Pulmonary artery endothelial cell (primary cell): ENCODE measurements at places on chromosomes 4 and X.

DNA sequence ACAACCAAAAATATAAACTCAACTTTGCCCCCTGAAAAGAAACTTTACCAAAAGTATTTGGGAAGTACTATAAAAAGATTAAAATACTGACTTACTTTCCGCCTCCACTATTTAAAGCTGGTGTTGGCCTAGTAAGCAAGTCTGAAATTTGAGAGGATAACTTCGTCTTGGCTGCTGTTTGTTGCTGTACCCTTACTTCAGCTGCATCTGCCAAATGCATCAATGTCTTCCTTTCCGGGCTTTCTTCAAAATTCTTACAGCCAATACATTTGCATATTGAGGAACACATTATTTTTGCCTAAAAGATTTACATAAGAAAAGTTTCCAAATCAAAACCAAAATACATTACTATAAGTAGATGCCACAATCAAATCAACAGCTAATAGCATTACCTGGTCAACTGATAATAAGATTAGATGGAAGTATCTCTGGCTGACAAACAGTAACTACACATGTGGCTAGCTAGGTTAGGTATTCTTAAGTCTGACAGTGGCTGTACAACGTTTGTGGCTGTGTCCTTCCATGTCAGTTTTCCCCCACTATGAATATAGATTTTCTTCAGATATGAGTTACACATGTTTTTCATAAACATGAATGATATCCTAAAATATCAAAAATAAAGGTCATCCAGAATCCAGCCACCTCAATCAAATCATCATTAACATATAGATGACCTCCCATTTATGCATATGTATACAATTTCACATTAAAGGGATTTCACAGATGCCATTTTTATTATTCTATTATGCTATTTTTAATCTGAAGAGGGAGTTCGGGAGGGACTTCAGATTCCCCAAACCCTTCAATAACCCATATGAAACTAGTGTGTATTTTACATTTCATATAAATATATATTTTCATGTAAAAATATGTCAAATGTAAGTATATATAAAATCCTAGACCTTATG, 30.6 kb downstream of the THAP9 start:
- DNase-seq, result no peak

DNA sequence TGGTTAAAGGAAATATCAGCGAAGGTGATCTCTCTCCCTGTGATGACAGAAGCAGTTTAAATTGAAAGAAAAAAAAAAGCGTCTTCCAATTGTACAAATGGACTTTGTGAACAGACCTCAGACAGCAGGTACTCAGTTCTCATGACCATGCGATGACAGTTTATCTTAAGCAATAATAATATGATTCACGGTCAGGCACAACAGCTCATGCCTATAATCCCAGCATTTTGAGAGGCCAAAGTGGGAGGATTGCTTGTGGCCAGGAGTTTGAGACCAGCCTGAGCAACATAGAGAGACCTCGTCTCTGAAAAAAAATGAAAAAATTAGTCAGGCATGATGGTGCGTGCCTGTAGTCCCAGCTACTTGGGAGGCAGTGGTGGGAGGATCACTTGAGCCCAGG, 51.0 kb downstream of the RELL1 start:
- no peak for DNase-seq

GRCh38 chr4:184448141-184448540, 26.2 kb downstream of the IRF2 start:
- DNase-seq, result no peak

DNA sequence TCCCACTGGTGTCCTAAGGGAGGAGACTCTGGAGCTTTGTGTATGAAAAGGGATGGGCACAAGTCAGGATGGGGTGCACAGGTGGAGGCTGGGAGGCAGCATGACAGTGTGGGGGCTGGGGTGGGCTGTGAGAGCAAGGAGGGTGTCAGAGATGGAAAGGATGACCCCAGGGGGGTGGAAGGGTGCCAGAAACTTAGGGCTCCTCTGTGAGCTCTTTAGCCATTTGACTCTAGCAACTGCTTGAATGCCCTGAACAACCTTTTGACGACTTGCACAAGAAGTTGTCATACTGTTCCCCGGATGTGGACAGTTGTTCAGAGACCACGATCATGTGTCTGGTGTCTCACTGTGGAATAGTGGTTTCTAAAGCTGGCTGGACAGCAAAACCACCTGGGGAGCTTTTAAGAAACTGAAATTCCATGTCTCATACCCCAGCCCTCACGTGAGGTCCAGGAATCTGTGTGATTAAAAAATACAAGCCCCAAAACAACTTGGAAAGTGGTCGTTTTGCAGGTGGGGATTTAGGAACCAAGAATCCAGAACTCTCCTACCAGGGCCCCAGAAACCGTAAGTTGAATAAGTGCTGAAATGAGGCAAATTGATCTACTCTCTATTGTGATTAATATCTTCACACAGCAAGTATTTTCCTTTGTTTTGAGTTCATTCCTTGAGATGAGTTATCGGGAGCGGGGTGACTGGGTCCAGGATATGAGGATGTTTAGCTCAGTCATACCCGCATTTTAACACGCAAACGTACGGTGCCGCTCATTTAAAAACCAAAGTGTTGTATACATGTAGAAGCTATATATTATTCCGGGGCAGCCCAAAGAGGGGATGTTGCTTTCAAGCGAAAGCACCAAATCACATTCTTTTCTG, 3.4 kb downstream of the RHOH start:
- DNase-seq, result no peak

- DNase-seq, result no peak
Observed at GRCh38 chr4:133129237-133129636, 19.9 kb upstream of the PCDH10 start.
